ENCODE measurements at places on chromosomes 2 and 18.

- DNase-seq: no peak
Observed at GRCh38 chr2:120650022-120650644, 85.5 kb upstream of the GLI2 start.

DNA sequence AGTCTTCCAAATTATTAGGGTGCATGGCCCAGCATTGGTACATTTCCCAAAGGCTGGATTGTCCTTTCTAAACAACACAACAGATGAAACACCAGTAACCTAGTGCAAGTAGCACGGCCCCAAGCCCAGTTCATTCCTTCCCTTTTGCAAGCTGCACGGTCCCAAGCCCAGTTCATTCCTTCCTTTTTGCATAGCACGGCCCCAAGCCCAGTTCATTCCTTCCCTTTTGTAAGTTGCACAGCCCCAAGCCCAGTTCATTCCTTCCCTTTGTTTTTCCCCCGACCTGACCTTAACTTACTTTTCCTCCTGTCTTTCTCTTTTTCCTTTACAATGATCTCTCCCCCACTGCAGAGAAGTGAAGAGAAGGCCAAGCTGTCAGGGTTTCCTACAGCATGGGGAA is 60.9 kb downstream of the C18orf63 start:
- DNase-seq: no peak

- DNase-seq: no peak
Observed at GRCh38 chr2:198309673-198310280, 505.4 kb downstream of the PLCL1 start.

DNA sequence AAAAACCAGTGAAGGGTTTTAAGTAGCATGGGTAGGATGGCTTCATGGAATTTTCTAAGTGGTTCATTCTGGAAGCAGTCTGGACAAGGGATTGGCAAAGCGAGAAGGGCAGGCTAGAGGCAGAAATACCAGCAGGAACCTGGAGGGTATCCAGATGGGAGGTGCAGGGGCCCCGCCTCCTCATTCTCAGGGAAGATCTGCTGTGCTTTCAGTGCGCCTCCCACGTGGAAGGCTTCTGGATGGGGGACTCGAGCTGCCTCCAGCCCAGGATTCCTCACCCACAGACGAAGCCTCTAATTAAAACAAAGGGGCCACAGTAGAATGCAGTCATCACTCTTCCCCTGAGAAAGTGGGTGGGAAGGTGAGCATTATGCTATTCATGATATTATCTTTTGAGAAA is 79.8 kb downstream of the VSNL1 start:
- peak; percentile 81 for DNase-seq

GRCh38 chr2:191114403-191114886 is 36.3 kb downstream of the STAT4 start:
- DNase-seq: no peak

- no peak for DNase-seq
Observed at GRCh38 chr2:70443078-70443465, 110.6 kb downstream of the TGFA start.

- no peak for DNase-seq
Observed at GRCh38 chr2:3207091-3207491, 170.5 kb downstream of the EIPR1 start.

DNA sequence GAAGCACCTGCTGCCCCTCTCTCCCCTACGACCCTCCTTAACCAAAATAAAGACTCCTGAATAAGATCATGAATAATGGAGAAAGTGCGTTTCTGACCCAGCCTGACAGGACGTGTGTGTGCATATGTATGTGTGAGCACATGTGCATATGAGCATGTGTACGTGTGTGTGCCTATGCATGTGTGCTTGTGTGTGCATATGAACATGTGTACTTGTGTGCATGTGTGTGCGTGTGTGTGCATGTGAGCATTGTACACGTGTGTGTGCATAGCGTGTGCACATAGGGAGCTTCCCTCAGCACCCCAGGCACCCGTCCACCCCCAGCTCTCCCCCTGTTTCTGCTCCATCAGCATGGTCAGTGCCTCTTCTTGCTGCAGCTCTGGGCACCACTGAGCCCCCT is 10.7 kb downstream of the KCNIP3 start:
- no peak for DNase-seq

DNA sequence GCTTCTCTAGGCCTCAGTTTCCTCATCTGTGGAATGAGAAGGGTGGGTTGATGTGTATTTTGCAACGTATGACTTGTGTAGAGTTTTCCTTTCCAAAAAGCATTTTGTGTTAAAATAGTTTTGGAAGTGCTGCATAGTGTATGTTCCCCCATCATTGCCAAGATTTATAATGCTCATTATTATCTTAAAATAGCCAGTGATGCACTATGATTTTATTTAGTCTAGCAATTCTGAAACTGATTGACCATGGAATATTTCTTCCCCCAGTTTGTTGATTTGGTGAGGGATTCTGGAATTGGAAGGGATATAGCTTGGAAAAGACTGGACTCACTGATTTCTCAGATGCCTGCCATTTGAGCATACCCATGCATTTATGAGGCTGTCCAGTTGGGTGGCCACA is 130.6 kb downstream of the CCDC85A start:
- DNase-seq: no peak

DNA sequence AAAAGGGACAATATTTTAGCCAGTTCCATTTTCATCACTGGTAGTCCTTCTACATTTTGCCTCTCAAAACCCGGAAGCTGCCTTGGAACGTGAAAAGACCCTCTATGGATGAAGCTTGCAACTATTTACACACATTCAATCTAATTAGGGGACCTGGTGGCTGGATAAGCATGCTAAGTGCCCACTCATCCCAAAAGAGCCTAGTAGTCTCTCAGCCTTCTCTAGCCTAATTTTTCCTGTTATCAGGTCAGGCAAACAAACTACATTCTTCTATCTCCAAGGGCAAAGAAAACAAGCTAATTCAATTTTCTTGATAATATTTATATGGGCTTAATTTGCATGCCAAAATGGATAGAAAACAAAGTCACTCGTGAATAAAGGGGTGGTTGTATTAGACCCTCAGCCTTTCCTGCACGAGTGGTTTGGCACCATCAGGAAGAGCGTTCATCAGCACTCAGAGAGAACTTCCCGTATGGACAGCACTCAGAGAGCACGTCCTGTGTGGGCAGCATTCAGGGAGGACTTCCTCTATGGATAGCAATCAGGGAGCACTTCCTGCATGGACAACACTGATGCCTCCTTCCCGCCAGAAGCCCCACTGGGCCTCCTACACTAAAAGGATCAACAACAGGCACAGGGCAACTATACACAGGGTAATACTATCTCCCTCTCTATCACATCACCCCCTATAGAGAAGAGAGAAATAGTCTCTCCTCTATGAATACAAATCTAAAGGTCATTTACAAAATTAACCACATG is 122.2 kb downstream of the RBMS1 start:
- DNase-seq: peak; percentile 63

DNA sequence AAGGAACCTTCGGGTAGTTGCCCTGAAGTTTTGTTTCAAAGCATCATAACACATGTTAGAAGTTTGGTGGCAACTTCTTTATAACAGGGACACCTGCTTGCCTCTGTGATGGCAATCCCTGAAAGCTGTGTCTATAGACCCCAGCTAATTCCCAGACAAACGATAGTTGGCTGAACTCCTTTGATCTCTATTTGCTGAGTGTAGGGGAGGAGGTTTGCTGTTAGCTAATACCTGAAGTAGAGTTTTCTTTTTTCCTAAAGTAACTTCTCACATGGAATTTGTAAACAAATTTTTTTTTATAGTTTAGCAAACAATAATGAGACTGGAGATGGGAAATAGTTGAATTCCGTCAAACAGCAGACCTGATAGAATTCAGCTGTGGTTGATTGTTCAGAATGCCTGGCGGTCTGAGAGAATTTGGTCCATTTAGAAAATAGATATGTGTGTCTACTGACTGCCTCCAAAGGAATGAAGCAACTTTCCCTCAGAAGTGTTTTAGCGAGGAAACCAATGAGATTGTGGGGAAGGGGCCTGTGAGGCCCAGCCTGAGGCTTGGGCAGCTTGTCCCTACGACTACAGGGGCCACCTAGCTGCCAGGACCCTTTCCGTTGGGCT is 123.5 kb upstream of the EPAS1 start:
- DNase-seq: no peak

Measured in NCI-H226 (cell line).